ENCODE measurements at places on chromosomes 1 and 21.

DNA sequence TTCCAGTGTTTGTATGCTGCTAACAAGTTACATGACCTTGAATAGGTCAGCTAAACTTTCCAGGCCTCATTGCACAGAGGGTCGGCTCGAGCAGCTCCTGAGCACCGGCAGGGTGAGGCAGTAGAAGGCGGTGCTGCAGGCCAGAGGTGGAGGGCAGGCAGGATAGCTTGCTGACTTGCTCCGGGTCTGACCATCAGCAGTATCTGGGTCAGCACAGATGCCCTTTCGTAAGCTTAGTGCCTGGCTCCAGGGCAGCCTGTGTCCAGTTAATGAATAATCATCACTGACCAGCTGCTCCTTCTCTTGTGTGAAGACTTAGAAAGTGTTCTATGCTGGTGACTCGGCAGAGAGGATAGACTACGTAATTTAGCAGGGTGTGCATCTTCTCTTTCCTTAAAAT lies 6.9 kb downstream of the MAPKAPK2 start:
- no peak for DNase-seq

DNA sequence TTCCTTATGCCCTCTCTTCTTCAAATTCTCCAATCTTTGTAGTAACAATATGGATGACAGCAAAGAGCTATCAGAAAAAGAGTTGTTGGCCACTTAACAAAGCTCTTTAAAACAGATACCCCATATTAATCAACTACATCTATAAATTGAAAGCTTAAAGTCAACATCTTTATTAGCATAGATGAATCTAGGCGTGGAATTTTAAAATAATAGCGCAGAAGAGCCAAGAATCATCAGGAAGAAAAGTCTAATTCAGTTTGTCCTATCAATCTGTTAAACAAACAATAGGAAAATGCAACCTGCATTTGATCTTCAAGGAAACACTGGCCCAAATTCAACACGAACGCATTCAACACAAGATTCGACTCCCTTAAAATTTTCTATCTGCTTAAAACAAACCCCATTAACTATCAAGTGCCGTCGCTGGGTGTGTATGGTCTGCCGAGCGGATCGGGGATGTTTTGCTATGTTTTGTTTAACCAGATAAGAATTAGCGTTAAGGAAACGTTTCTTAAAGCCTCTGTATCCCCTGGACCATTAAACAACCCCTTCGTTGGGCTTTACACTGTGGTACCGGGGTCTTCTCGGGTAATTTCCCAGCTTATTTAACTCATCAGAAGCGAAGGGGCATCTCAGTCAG lies 1.0 kb downstream of the LYST start:
- no peak for DNase-seq

DNA sequence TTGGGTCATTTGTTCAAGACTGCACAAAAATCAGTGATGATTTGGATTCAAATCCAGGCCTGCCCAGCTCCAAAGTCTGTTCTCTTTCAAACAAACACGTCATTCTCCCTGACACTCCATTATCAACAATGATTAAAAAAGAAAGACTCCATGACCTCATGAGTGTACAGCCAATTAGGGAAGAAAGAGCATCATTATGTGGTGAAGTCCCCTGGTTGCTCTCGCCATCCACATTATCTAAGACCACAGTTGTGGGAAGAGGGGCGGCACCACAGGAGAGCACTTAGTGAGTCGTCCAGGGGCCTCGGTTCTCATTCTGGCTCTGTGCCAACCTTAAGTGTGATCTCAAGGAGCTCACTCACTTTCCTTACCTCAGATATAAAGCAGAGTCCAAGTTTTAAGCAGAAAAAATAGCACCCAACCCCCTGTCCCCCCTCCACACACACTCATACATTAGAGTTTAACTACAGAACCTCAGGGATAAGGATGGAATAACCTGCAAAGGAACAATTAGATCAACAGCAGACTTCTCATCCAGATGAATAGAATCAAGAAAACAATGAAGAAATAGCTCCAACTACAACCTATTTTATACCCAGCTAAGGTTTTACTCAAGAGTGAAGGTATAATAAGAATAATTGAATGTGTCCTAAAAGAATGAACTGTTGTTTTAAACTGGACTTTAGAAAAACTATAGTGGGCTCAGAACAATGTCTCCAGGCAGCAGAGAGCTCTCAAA lies 47.8 kb downstream of the COL6A1 start:
- DNase-seq: no peak

- no peak for DNase-seq
These were observed 23.7 kb downstream of the ELAVL4 start for GRCh38 chr1:50132347-50132894.

DNA sequence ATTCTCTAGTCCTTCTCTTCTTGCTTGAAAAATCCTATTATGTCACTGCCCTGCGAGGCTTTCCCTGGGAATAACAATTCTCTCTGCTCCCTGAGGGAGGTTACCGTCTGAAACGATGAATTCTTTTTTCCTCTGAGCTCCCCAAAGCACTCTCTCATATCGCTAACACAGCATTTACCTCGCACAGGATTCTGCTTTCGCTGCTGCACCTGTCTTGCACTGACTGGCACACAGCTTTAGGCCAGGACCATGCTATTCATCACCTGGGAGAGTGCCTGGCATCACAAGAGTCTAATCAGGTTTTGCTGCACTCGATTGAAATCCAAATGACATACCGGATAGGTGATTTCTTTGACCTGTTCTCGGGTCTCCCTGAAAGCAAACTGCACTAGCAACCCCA lies 52.8 kb upstream of the GNG4 start:
- DNase-seq: no peak

DNA sequence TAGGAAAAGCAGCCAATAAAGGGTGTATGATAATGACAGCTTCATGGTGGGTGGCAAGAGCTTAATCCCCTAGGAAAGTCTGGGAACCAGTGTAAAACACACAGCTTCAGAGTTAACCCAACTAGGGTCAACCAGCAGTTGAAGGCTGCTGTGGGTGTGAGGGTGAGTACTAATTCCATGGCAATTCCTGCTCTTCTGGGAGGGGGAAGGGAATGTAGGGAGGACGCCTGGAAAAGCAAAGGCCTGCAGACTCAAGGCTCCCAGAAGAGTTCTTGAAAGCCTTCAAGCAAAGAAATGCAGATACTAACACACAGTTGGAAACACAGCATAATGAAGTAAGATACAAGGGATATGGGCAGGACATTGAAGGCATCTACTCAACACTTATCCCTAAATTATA lies 28.1 kb downstream of the TTLL7 start:
- DNase-seq: no peak

GRCh38 chr1:57146100-57146499 lies 180.3 kb upstream of the C8B start:
- no peak for DNase-seq

- peak; percentile 94 for DNase-seq
These were observed 105.3 kb upstream of the SERBP1 start for GRCh38 chr1:67535474-67535873.

GRCh38 chr1:114315631-114316030 lies 162.0 kb upstream of the SYT6 start:
- DNase-seq: peak; percentile 29
